ENCODE measurements at places on chromosomes 2 and 18.

DNA sequence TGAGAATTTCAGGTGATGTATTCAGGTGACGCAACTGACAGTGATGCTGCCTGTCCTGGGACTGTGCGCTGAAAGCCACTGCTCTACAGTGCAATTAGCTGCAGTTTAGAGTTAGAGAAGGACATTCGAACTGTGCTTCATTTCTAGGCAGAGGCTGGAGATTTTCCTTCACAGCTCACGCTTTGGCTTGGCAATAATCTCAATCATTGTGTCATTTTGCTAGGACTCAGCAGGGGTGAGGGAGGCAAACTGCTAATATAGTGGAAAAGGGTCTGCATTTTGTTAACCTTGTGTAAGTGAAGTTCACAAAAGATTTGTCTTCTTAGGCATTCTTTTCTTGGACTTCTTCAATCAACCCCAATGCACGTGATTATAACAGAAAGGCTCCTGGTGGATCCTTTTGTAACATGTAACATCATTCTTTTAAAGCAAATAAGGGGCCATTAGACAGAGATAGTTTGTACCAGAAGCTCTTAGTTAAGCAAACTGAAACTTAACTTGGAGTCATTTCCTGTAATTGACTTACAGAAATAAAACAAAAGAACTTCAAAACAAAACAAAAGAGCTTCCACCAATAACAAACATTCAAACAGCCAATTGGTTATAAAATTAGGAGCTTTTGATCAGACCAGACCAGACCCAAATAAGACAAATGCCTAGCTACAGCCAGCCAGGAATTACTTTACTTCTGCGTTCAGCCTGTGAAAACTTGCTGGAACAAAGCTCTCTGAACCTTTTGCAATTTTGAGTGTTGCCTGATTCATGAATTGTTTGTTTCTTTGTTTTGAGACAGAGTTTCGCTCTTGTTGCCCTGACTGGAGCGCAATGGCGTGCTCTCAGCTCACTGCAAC is 1376.3 kb upstream of the CELF4 start:
- peak; percentile 5 for DNase-seq

DNA sequence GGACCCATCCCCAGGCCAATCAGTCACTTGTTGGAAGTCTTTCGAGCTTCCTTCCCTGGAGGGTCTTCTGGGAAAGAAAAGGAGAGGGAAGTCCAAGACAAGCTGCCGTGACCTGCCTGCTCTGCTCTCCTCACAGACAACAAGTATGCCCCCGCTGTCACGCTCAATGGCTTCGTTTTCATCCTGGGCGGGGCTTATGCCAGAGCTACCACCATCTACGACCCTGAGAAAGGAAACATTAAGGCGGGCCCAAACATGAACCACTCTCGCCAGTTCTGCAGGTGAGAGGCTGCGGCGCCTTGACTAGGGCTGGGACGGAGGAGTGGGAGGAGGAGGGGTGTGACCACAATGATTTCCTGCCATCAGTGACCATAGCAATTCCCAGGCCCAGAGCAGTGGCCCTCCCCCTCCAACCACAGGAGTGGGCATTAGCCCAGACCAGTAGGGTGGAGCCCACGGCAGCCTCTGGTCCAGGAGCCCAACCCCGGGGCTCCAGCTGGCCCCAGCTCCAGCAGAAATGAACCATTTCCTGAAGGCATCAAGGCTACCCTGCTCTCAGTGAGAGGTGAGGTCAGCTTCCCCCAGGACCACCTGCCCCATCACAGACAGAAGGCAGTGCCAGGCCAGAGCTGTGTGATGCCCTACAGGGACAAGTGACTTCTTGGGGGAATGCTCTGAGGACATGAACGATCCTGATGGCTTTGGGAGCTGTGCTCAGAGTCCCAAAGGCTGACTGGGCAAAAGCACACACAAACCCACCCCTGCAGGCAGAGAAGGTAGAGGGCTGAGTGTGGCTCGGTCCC is 223.1 kb downstream of the ATAD2B start:
- DNase-seq = no peak

DNA sequence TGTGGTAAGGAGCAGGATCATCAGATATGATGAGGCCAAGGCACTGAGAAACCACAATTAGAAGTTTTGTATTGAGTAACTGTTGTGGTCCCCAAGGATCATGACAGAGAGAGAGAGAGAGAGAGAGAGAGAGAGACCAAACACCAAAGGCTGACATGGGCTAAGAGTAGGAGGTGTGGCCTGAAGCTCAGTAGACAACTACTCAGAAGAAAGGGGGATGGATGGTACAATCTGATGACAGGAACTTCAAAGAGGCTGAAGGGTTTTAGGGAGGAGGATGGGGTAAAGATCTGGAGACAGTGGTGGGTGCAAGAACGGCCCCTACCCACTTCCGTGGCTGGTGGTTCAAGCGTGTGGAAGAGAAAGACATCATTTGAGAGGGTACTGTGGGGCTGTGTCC is 135.0 kb downstream of the DCDC2C start:
- no peak for DNase-seq

GRCh38 chr2:174794851-174795374 is 30.6 kb upstream of the CHRNA1 start:
- DNase-seq = peak; percentile 32

DNA sequence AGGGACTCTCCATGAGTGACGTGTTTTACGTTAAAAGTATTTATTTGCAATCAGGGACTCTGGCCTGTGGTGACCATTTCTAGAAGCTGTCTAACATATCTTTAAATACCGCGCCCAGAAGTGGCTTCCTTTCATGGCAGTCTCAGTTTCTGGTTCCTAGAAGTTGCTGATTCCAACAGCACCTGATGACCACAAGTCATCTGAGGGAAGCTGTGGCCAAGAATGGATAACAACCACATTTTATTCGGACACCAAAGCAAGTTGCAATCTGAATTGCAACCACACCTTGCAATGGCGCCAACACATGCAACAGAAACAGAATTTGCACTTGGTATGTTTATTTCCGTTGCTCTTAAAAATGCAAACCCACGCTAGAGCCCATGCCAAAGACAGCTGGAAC is 33.1 kb downstream of the MEX3C start:
- DNase-seq = no peak

DNA sequence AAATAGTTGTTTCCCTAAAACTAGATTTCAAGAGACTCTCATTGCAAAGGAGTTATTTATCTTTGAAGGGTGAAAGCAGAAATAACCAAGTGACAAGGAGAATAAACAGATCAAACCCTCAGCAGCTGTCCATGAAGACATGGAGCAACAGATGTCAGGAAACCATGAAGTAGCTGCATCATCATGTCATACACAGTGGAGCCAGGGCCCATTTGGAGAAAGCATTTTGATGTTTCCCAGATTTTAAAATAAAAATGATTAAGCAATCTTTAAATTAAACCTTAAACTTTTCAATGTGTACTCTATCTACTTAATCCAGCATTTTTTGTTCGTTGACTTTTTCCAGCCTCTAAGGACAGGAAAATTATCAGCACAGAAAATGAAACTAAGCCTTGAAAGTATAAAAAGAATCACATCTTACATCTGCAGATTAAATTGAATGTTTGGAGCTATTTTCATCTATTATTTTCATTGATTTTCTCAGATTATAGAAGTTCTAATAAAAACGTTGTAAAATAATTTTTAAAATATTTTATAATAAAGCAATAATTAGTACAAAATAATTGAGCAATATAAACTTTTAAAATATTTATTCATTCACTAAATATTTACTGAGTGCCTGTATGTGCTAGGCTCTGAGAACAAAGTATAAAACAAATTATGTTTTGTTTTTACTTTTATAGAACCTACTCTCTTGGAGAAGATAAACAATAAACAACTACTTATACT is 860.1 kb downstream of the BCL11A start:
- DNase-seq = no peak

- DNase-seq = peak; percentile 34
Observed at GRCh38 chr2:160703648-160704585, 210.3 kb upstream of the RBMS1 start.

- DNase-seq = no peak
Observed at GRCh38 chr2:125698280-125698679, 957.7 kb upstream of the GYPC start.

- no peak for DNase-seq
Observed at GRCh38 chr2:177175917-177176668, 36.5 kb upstream of the HNRNPA3 start.

GRCh38 chr18:61612517-61612916 is 279.3 kb downstream of the CDH20 start:
- no peak for DNase-seq

DNA sequence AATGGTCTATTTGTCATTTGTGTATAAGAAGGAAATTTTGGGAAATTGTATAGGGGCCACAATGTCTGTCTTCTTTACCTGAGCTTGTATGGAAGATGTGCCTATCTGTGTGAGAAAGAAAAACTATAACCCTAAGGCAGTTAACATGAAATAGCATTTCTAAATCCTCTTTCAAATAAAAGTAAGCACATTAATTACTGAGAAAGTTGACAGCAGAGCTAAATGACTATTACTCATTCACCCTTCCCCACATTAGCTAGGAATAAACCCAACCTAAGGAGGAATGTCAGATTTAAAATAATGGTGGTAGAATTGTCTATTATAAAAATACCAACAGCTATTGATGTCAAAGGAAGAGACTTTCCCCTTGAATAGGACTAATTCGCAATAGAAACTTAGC is 56.2 kb downstream of the SLC38A11 start:
- no peak for DNase-seq

- no peak for DNase-seq
Observed at GRCh38 chr2:179606141-179606540, 255.3 kb downstream of the ZNF385B start.

DNA sequence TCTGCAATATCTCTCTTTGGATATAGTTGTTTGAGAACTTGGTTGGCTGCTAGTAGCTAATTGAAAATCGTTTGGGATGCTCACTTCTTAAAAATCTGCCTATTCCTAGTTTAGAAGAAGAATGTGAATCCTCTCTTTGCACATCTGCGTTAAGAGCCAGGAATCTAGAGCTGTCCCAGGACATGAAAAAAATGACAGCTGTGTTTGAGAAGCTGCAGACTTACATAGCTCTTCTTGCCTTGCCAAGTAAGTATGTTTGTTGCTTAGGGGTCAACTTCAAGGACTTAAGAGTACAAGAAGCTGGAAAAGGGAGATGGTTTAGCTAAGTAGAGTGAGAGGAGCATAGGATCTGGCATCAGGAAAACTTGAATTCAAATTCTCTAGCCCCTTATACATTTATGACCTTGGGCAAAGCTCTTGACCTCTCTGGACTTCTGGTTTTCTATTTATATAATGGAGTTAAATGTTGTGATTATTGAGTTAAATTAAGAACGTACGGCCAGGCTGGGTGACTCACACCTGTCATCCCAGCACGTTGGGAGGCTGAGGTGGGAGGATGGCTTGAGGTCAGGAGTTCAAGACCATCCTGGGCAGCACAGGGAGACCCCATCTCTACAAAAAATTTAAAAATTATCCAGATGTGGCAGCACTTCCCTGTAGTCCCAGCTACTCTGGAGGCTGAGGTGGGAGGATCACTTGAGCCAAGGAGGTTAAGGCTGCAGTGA is 55.2 kb upstream of the STON1 start:
- DNase-seq = no peak

- DNase-seq = no peak
Observed at GRCh38 chr18:6557057-6557769, 142.5 kb upstream of the L3MBTL4 start.

DNA sequence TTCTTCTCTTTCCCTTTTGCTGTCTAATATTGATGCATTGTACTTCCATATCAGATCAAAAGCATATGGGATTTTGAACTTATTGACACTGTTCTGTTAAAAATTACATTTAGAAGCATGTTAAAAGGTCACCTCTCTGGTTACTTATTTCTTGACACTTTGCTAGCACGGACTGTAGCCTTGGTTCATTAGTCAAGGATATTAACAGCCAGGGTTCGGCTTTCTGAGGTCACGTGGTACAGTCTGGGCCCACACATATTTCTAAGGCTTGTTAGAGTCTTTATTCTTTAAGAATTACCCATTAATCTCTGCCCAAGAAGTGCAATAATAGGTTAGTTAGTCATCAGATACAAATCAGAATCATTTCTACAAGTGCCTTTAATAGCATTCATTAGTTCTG is 1035.8 kb upstream of the FANCL start:
- no peak for DNase-seq

DNA sequence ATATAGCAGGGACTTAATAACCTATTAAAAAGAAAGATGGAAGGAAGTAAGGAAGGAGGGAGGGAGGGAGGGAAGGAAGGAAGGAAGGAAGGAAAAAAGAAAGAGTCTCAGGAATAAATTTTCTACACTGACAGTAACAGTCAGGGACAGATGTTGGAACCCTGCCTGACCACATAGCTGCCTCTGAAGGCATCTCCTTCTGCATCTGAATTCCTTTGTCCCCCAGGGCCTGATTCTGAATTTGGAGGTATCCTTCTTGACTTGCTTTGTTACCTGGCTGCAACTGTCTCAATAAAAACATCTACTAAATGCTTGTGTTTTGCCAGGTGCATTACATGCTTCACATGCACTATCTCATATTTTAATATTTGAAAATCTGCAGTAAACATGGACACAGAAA is 17.4 kb upstream of the LRATD1 start:
- DNase-seq = no peak

GRCh38 chr2:108244667-108245414 is 5.1 kb downstream of the SULT1C3 start:
- DNase-seq = no peak

GRCh38 chr2:16999347-17000183 is 333.9 kb upstream of the CYRIA start:
- no peak for DNase-seq

DNA sequence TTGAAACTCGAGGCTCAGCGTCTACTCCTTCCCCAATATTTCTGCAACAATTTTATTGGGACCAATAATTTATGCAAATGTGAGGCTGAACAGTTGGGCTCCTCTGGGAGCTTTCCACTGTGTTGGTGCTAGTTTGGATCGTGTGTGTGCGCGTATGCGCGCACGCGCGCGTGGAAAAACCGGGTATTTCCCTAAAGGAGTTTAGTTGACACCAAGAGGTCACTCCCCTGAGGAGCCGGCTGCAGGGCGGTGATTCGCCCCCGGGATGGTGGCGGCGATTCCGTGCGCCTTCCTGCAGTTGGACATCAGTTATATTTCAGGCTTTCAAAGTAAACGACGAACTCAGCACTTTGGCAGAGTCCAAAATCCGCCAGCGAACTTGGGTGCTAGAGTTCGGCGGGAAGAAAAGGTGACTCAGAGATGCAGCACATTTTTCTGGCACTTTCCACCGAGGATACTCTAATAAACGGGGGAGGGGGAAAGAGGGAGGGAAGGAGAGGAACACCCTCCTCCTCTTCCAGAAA is 186.5 kb upstream of the FANCL start:
- no peak for DNase-seq

DNA sequence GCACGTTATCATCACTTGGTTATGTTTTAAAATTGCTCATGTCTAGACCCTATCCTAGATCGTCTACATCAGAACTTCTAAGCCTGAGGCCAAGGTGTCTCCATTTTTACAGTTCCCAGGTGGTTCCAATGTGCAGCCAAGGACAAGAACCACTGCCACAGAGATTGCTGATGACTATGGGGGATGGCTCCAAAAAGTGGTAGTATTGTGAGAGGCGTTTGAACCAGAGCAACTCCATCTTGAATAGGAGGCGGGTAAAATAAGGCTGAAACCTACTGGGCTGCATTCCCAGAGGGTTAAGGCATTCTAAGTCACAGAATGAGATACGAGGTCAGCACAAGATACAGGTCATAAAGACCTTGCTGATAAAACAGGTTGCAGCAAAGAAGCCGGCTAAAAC is 212.6 kb upstream of the FBXO11 start:
- DNase-seq = no peak

All from activated T-cell treated with anti-CD3 and anti-CD28 coated beads, Interleukin-2, amount 50 U/mL, for 72 hours (primary cell).